ENCODE measurements at places on chromosomes 4 and X.
A peak's percentile ranks its signal among the peaks of the same experiment; 100 is the strongest.

DNA sequence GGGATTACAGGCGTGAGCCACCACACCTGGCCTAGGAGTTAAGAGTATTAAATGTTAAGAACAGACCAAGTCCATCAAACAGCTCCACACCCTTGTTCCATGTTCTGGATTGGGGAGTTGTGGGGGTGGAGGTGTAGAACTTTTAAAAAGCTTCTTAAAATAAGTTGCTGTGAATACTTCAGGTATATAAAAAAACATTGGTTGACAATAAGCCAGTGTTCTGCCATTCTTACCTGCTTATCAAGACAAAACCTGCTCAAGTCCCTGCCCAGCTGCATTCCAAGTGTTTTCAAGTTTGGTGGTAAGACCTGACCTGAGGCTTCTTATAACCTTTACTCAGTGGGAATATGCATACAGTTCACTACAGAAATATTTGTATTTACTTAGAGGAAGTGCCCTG is 6.4 kb downstream of the RBM3 start:
- no peak for DNase-seq

DNA sequence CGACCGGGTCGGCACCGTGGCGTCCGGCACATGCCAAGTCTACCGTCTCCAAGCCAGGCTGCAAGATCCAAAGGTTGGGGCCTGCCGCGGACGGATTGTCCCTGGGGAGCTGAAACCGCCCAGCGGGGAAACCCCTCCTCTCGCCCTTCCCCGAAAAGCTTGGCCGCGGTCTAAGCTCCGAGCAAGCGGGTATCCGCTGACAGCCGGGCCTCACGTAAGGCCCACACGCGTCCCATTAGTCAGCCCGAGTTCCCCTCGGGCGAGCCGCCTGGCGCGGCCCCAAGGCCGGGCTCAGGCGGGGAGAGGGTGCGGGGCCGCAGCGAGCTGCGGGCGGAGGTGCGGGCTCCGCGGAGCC is 6.8 kb upstream of the BCOR start:
- no peak for DNase-seq

GRCh38 chr4:174088795-174089194 is 194.7 kb downstream of the FBXO8 start:
- no peak for DNase-seq

DNA sequence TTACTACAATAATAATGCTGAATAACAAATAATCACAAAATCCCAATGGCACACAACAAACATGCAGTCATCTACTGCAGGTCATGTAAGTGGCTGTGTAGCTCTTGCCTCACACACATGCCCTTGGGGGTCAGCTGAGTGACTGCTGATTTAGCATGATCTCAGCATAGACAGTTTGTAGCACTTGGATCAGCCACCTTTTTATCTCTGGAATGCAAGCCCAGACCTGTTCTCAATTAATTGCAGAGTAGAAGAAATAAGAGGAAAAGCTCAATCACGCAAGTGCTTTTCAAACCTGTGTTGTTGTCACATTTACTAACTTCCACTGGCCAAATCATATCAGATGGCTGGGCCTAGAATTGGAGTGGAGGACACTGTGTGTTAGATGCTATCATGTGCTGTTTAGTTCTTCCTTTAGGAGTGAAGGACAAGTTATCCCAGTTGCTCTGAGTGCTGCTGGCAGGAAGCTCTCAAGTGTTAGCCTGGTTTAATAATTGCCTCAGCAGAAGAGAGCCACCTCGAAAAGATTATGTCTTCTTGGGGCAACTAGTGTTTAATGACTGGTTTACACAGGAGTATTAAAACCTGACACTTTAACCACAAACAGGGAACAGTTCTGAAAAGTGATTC is 128.3 kb upstream of the EPHA5 start:
- DNase-seq: no peak

DNA sequence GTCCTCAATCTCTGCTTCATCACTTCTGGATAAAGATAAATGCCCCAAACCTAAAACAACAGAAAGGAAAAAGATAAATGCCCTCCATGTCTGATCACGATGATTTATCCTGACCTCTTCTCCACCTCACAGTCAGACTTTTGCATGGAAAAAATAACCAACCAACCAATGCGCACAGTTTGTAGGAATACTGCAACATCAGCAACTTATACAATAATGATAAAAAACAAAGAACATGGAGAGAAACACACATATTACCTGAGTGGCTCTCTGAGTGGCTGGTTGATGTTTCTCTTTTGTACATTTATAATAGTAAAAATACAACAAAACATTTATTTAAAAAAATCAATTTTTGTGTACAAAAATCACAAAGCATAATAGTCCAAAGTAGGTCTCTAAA is 93.0 kb upstream of the PUDP start:
- no peak for DNase-seq

GRCh38 chr4:11632025-11632424 is 203.3 kb upstream of the HS3ST1 start:
- no peak for DNase-seq

DNA sequence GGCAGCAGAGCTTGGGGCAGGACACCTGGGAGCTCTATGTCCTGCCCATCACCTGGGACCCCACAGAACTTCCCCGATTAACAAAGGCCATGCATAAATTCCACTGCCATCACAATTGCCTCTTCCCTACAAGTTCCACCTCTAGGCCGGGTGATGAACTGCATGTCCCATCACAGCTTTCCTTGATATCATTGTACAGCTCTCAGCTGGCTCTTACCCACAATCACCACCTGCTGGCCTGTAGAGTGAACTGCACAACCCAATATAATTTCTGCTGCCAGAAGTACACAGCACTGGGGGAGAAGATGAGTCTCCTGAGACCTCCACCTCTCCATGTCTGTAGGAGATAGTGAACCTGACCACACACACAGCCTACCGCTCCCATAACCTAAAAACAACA is 285.0 kb upstream of the AADAT start:
- no peak for DNase-seq

DNA sequence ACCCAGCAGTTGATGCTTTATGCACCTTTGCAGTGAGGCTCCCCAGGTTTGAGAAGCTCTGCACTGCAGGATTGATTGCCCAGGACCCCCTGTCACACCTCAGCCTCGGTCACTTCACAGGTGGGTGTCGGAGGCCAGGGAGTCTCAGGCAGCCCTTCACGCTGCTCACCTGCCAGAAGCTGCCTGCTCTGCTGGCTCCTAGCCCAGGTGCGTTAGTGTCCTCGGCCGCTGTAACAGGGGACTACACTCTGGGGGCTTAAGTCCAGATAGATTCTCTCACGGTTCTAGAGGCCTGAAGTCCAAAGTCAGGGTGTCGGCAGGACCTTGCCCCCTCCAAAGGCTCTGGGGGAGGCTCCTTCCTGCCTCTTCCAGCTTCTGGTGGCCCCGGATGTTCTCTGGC is 79.9 kb downstream of the CPZ start:
- no peak for DNase-seq

- DNase-seq: no peak
These were observed 831.9 kb downstream of the TRIML1 start for GRCh38 chr4:188971125-188971524.

DNA sequence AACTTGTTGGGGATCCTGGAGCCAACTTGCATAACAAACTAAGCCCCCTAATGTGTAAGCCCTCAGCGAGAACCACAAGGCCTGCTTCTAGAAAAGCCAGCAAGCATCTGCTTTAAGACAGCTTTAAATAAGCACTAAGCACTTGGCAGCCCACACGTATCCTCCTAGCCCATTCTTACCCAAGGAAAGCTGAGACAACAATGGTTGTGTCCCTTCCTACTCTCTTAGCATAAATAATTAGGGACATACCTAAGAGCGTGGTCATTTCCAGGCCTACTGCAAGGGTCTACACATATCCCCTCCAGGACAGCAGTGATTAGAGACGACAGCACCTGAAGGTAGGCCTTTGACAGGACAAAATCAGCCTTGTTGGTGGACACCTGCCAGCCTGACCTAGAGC is 322.8 kb upstream of the PPARGC1A start:
- DNase-seq: no peak

DNA sequence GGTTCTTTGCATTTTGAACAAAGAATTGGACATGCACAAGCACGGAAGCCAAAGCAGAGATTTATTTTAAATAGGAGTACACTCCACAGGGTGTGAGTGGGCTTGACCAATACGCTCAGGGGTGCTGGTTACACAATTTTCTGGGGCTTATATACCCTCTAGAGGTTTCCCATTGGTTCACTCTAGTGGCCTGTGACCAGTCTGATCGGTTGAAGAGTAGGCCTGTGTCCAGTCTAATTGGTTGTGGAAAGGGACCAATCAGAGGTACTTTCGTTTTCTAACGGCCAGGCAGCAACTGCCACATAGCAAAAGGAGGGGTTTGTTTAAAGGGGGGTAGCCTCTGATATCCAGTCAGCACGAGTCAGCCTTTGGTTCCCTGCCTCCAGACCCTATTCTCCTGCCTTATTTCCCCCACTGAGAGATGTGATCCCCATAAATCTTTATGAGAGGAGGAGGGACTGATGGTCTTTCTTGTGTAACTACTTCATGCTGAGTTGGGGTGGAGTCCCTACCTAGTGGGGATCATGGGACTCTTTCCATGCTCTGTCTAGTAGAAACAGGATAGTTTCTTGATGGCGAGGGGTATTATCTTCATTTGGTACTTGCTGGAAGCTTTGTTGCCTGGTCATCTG is 11.3 kb upstream of the AREG start:
- DNase-seq: no peak

- no peak for DNase-seq
These were observed 185.5 kb downstream of the CEP135 start for GRCh38 chr4:56134266-56134665.

GRCh38 chr4:179110816-179111215 is 1668.6 kb upstream of the AGA start:
- DNase-seq: no peak

- no peak for DNase-seq
These were observed 62.2 kb upstream of the ACSL1 start for GRCh38 chr4:184887947-184888346.

DNA sequence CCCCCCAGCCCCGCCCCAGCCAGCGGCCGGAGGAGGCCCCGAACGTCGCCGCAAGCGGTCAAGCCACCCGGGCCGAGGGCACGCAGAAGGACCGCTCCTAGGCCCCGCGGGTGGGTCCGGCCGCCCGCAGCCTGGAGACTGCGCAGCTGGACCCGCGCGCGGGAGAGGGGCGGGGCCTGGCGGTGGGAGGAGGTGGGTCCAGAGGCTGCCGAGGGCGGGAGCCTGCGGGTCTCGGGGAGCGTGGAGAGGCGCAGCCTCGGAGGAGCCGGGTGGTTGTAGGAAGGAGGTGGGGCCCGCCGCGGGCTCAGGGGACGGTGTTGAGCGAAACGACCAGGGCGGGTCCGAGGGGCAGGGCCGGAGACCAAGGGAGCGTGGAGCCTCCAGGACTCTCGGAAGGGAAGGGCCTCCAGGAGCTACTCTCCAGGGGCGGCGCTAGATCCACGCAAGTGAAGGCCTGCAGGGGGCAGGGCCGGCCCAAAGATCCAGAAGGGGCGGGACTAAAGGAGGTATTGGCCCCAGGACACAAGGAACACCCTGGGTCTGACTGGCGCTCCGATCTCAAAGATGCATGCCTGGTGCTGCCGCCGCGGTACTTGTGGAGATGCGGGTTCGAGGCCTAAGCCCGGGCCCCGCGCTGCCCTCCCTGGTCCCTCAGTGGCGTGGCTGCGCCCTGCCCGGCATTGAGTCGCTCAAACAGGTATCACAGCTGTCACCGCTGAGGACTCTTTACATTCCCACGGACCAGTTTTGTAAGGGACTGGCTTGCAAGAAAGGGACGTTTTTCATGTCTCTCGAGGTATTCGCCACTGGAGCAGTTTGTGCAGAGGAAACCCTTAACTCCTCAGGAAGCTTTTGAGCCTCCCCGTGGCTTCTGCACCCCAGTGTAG is 5.9 kb downstream of the TIMM17B start:
- DNase-seq: peak; percentile 82

GRCh38 chr4:175823015-175823742 is 11.1 kb upstream of the GPM6A start:
- DNase-seq: no peak

- no peak for DNase-seq
These were observed 60.4 kb upstream of the ATXN3L start for GRCh38 chrX:13380211-13380610.

- no peak for DNase-seq
These were observed 60.3 kb downstream of the EGF start for GRCh38 chr4:109972786-109973528.

- no peak for DNase-seq
These were observed 22.3 kb upstream of the HOPX start for GRCh38 chr4:56703378-56703777.

DNA sequence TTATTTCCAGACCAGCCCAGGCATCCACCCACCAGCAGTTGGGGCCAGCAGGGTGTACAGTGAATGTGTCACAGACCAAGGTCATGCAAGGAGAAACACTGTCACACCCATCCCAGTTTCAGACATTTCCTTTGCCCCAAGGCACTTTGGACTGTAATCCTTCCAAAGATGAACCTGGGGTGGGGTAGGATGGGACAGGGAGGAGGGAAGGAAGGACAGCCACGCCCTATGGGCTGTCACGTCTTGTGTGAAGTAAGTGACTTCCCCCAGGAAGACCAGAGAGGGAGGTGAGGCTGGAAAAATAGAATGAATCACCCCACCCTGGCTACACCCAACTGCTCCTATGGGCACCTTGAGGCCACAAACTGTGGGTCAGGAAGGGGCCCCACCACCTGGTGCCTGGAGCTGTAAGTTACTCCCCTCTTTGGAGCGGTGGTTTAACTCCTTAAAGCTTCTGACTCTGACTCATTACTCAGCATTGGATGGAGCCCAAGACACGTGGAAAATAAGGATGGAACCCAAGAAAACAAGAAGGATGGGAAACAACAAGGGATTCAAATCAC is 349.9 kb upstream of the KLF3 start:
- no peak for DNase-seq

DNA sequence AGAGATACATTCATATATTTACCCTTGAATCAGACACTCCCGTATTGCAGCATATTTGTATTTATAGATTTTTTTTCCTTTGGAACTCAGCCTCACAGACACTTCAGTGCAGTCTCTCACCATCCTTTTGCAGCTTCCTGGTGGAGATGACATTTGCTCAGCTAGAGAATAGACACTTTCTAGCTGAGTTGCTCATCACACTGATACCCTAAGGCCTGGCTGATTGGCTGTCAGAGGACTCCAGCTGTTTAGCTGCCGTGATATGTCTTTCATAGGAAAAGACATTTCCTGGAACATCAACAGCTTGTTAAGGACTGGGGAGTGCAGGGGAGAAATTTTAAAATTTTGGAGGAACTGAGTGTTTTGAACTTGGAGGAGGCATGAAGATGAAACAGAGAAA is 429.6 kb downstream of the SMARCA1 start:
- DNase-seq: no peak

GRCh38 chr4:144350706-144351105 is 210.2 kb upstream of the GYPA start:
- no peak for DNase-seq

DNA sequence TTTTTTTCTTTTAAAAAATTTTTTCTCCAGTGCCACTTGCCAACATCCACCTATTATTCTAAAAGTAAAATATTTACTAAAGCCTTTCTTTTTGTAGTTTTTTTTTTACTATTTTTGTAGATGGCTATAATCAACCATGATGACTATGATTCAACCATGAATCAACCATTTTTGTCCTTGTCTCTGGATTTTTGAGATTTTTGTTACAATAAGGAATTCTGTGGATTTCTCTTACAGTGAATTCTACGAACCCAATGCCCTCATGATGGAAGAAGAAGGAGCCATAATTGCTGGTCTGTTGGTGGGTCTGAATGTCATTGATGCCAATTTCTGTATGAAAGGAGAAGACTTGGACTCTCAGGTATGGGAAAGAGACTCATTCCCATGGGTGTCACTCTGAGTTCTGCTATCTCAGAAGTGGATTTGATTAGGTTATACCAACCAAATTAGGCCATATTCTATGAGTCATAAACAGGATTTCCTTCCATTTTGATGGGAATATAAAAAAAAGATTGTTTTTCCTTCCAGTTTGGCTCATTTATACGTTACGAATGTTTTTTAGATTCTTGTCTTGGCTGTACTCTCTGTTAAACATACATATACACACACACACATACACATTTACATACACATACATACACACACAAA is 46.7 kb downstream of the RUFY3 start:
- DNase-seq: no peak
